ENCODE measurements at places on chromosomes 12 and 14.

GRCh38 chr12:70265132-70265531 lies 21.9 kb downstream of the CNOT2 start:
- no peak for DNase-seq

DNA sequence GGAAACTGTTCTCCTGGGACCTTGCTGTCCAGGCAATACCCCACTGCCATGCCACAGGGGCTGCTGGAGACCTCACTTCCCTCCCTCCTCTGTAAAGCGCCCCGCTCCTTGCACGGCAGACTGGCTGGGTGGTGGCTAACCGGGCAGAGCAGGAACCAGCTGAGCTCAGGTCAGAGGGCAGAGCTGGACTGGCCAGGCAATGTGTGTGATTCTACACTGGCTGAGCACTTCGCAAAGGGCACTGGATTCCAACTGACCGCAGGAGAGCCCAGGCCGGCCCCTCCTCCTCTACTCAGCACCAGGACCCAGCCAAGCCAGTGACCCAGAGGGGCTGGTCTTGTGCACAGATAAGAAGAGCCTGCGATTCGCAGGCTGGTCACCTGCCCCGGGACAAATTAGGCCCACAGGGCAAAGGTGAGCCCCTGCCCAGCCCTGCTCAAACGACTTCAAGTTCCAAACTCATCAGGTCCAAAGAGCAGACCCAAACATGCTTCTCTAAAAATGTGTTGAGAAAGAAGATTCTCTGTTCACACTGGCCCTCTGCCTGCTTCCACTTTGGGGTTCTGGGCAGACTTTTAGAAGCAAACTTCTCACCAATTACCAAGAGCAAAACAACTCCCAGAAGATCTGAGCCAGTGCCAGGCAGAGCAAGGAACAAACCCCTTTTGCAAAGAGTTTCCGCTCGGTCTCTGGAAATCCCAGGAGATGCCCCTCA lies 54.9 kb upstream of the DIO3 start:
- DNase-seq, result no peak

DNA sequence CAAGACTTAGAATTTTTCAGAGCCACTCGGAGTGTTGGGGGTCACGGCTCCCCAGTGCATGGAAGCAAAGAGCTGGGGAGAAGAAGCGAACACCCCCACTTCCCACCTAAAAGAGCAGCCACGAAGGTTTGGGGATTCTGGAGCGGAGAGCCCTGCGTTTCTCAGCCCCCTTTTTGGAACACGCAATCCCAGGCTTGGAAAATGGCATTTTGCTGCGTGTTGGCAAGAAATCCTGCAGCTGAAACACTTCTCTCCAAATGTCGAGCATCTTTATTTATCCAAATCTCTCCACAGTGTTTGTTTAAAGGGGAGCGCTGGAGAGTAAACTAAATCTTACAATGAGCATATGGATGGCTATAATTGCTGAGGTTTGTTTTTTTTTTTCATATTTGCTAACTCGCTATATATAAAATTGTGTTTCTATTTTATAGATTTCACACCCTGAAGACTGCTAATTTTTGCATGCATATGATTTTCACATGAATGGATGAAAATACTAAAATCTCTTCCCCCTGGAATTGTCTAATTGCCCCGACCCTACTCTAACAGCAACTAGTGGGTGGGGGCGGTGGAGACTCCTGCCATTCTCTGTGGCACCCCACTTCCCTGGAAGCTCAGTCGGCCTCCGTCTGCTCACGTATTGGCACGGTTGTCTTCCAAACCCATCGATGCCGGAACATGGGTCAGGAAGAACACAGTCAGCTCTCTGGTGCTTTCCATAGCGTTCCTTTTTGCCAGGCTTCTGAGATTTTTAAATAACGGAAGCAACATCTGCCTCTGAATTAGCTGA lies 120.5 kb downstream of the GCH1 start:
- DNase-seq, result no peak

GRCh38 chr14:59273737-59274136 lies 85.3 kb downstream of the DAAM1 start:
- DNase-seq, result no peak

DNA sequence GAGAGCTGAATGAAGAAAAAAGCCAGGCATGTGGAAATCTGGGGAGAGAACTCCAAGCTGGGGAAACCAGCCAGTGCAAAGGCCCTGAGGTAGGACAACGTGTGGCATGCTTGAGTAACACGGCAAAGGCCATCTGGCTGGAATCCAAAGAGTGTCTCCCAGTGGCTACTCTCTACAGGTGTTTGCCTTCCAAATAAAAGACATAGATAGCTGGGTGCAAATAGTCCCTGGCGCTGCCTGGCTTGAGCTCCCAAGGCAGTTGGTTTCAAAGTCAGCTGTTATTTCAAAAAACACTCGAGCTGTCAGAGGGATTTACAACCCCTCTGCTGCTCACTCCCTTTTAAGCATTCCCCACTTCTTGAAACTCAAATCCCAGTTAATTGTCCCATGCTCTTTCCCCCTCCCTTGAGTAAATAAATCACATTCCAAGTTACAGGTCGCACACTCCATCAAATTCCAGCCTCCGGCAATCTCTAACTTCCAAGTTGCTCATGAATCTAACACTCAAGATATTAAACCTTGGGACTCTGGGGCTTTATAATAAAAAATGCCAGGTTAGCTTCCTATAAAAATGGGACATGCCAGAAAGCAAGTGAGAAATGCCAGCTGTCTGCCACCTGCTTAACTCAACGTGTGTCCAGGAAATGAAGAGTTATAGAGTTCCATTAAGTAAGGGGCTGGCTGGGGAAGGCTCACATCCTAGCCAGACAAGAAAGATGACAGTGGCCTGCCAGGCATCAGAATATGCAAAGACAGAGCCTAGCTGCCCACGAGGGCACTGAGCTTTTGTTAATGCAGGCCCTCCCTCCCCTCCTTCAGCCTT lies 133.6 kb upstream of the NOS1 start:
- DNase-seq, result no peak

DNA sequence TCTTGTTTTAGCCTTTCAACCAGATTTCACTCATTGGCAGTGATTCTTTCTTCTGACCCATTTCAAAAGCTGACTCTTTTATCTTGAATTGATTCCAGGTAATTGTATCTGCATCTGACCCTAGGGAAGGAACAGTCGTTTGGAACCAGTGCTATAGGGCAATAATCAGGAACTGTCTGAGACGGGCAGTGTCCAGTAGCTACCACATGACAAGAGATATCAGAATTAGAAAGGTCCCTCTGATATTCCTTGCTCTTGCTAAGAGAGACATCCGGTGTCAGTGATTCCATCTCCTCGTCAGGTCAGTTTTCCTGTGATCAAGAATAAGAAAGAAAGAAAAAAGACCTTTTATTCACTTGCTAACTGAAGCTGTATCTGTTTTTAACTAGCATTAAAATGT lies 47.8 kb upstream of the PDE3A start:
- no peak for DNase-seq

DNA sequence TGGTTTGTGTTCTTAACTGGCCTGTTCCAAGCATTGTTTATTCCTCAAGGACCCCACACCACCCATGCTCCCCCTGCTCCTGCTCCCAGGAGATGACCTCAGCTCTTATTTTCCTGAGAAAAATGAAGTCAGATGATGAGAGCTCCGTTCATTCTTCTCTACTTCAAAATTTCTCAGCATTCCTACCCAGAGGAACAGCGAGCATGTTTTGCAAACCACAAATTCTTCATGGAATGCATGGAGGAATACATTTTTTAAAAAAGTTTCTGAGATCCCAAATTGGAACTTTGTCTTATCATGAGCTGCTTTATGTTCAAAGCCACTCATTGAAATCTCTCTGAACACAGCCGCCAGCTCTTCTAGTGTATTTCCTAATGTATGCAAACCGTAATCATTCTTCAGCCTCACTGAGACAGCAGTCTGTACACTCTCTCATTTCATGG lies 44.9 kb downstream of the SYNE2 start:
- DNase-seq, result no peak

- no peak for DNase-seq
Measured at GRCh38 chr12:30696103-30696408, 387 bp upstream of the IPO8 start.

GRCh38 chr12:74999474-74999873 lies 210.2 kb downstream of the KCNC2 start:
- DNase-seq, result no peak

- peak; percentile 25 for DNase-seq
Measured at GRCh38 chr12:65822732-65823512, 1.4 kb upstream of the HMGA2 start.

DNA sequence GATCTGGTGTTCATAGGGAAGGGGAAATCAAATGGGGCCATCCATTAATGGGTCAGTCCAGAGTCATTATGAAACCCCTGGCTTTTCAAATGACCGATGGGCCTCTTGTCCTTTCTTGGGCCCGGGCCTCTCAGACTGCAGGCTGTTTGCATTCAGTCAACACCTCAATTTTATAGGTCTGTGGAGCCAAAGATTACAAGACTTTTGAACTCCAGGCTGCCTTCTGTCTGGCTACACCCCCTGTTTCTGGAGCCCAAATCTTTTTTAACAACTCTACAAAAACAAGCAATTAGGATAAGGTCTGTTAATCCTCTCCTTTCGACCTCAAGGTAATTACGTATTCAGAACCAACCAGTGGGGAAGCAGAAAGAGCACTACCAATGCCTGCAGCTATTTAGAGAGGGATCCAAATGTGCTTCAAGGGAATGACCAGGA lies 35.6 kb downstream of the DUSP6 start:
- DNase-seq, result no peak
